NCI-H526 treated with DMSO at 0.1 percent for 48 hours (cell line): ENCODE measurements at places on chromosomes 2 and 18.

DNA sequence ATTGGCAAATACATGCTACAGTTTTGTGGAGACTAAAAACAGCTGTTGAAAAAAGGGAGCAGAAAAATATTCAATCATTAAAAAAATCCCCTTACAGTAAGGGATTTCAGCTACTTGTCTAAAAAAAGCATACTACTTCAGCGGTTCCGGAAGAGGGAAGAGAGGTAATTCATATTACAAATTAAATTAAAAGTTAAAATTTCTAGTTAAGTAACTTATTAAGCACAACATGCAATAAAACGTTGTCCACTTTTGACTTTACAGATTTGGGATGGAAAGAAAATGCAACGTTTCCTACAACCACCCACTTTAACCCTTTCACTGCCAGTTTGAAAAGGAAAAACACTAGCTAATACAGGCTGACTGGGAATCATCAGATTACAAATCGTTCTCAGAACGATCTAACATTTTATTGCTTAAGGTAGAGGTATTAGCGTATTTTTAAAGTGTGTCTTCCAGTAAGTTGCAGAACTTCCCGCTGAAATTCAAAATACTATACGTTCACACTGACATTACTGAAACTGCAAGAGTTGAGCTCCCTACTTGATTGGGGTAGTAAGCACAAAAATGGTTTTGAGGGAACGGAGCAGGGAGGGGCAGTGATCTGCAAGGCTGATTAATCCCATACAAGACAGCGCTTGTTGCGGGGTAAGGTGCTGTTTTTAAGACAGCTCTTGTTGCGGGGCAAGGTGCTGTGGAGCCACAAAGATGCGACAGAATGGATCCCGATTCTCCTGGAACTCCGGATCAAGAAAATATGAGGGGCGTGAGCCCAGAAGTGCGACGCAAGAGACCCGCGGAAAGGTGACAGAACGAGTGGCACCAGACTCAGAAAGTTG lies 743 bp downstream of the HADHA start:
- peak; percentile 19 for DNase-seq

DNA sequence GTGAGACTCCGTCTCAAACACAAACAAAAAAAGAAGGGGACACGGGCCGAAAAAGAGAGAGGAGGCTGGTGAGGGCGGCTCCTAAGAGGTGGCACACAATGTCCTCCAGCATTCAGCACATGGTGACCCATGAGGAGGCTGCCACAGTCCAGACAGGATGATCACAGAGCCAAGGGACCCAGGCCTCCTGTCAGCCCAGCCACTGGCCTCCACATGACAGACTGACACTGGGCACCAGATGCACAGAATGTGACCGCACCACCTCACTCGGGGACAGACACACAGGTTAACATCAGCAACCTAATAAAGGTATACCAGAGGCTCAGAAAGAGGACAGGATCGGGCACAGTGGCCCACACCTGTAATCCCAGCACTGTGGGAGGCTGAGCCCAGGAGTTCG lies 21.0 kb downstream of the PASK start:
- no peak for DNase-seq

DNA sequence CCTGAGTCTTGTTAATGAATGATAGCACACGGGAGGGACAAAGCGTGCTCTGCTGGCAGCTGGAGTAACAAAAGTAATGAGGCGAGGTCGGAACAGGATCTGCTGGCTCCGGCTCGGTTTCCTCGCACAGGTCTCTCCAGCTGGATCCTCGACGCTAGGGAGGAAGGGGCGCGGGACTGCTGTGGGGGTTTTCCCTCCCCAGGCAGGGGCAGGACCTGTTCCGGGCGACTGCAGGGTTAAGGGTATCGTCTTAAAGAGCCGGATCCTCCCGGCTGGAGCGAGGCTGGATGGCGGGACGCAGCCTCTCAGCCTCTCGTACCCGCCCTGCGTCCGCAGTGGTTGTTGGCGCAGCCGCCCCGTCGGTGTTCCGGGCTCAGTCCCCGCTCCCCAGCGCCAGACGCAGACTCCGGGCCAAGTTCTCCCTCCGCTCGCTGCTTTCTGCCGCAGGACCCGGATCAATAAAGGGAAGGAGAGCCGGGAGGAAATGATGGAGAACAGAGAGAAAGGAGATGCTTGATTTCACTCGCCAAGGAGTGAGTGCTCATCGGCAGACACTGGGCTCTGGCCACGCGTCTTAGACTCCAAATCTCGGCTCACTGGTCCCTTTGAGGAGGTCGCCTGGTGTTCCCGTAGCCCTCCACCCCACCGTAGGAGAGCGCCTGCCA lies 1.1 kb upstream of the LIPG start:
- peak; percentile 36 for DNase-seq

DNA sequence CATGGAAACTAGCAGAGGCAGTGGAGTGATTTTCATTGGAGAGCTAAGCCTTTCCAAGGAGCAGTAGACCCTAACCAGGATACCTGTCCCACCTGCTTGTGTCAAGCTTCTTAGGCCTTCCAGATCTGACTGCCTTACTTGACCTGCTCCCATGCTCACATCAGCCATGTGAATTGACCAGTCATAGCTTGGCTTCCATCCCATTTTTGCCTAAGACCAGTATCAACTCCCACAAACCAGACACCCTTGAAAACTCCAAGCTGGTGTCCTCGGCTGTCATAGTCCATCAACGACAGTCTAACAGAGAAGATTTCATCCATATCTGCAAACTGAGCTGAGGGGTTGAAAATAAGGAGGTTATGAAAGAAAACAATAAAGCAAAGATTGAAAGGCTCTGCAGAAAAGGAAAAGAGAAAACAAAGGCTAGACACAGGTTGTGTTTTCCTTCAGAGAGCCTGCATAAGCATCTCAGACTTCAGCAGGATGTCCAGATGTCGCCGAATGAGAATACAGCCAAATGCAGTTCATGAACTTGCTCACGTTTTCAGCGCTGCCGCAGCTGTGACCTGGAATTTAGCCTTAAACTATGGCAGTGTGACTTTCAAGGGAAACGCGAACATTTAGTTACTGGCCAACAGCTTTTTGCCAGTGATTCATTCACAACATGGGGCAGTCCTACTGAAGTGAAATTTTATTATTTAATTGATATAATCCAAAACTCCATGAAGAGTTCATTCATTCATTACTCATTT lies 868.1 kb upstream of the ID2 start:
- DNase-seq = no peak

DNA sequence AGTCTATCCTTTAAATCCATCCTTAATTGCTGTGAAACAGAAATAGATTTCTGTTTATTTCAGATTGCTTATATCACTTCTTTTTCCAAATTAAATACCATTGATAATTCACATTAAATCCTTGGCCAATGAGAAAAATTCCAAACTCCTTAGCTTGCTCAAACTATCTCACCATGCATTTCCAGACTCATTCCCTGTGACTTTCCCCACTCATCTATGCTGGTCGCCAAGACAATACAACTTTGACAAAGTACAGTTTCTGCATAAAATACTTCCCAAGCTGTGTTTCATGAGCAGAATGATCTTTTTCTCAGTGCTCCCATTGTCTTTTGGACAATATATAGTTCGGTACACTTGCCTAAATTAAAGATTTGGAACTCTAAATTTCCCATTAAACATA lies 575.6 kb downstream of the CPS1 start:
- DNase-seq = no peak

GRCh38 chr2:199756743-199757142 lies 94.2 kb downstream of the FTCDNL1 start:
- no peak for DNase-seq

- DNase-seq = no peak
Observed at GRCh38 chr2:172446474-172447063, 19.2 kb downstream of the ITGA6 start.
